ENCODE measurements at places on chromosomes 5 and 9. TPM values are rescaled to one million over a fixed set of nuclear protein-coding genes. Genes with fewer than 3 reads are reported as not detected.

DNA sequence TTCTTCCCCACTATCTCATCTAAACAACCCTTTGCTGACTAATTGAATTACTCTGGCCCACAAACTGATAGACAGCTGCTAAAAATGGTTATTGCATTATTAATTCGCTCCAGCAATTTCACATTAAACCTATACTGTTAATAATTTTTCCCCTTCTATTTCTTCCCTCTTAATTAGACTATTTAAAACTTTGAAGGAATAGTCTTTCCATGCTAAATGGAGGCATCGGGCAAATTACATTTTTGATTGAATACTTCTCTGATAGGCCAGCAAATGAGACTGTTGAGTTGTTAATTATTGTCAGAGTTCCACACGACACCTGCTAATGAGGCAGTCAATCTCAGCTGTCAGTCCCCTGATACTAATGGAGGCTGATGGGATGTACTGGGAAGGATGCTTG lies 242.5 kb downstream of the TRIM32 start:
- DNase-seq, result no peak

GRCh38 chr9:14111696-14112095 lies 202.2 kb downstream of the NFIB start:
- no peak for DNase-seq

The RMI1 gene
- total RNA-seq, result 22.4 TPM

GRCh38 chr9:98856982-98857381 lies 49.5 kb downstream of the GALNT12 start:
- DNase-seq, result no peak

Data from activated T-cell treated with anti-CD3 and anti-CD28 coated beads, Interleukin-2, amount 50 U/mL, for 72 hours (primary cell).